ENCODE measurements at places on chromosomes 16 and 17.
A peak's percentile ranks its signal among the peaks of the same experiment; 100 is the strongest.

DNA sequence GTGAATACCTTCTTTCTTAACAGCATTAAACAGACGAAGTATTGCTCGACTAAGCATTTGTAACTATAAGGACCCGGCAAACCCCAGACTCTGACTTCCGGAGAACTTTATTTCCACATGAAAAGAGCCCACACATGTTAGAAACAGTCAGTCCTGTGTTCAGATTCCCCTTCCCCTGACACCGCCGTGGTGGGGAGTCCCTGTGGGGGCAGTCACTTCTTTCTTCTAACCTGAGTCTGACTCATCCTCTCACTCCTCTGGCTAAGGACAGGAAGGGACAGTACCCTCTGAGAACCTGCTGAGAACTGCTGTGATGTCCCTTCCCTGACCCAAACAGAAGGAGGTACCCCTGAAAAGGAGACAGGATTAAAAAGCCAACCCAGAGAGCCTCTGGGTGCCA lies 165.1 kb downstream of the XYLT1 start:
- peaks cover 59% of the 10 kb centered on the region for H3K4me1 ChIP-seq
- H3K27me3 ChIP-seq: no peaks in the 10 kb centered on the region
- peak overlapping the region; percentile 44 for H3K27ac ChIP-seq

GRCh38 chr17:75950855-75951554 lies 10.2 kb upstream of the FBF1 start:
- H3K4me1 ChIP-seq: peaks cover 13% of the 10 kb centered on the region
- no peak for DNase-seq
- H3K4me3 ChIP-seq: peak overlapping the region; percentile 40
- peak overlapping the region; percentile 83 for H3K27ac ChIP-seq

- H3K27me3 ChIP-seq: peaks cover 56% of the 10 kb centered on the region
- H3K36me3 ChIP-seq: no peaks in the 10 kb centered on the region
- DNase-seq: no peak
- peak overlapping the region; percentile 89 for H3K4me3 ChIP-seq
- peaks cover 27% of the 10 kb centered on the region for H3K4me1 ChIP-seq
Observed at GRCh38 chr17:62965174-62965685, 805 bp upstream of the TANC2 start.

DNA sequence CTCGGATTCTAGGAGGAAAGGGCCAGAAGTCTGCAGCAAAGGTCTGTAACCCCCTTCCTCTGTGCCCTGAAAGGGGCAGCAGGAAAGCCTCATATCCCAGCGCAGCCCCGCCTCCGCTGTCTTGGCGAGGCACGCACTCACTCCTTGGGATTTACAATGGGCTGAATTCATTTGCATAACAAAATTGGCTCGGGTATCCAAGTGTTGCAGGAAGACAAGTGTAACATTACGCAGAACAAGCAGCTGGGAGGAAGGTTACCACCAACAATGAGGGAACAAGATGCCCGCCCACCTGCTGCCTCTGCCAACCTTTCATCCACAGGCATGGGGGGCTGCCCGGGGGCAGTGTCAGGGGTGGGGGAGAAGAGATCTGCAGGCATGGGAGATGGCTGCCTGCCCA lies 130.4 kb downstream of the MRM1 start:
- no peaks in the 10 kb centered on the region for H3K36me3 ChIP-seq
- no peak for DNase-seq
- peaks cover 8% of the 10 kb centered on the region for H3K4me1 ChIP-seq

- no peaks in the 10 kb centered on the region for H3K36me3 ChIP-seq
- H3K4me1 ChIP-seq: no peaks in the 10 kb centered on the region
- H3K4me3 ChIP-seq: no peak overlapping the region
Observed at GRCh38 chr16:80065541-80065940, 465.0 kb upstream of the MAF start.

DNA sequence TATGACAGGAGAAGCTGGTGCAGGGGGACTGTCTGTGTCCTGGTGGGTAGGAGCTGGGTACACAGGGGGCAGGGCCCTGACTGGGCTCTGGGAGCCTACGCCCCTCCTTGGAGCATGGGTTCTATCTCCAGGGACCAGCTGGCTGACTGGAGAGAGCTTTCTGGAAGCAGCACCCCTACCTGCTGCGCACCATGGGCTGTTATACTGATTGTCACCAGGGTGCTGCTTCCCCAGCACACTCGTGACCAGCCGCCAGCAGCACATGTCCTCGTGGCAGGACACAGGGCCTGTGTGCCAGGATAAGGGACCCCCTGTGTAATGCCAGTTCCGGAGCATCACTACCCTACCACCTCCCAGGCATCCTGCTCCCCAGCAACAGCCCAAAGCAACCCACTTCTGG lies 106.0 kb downstream of the AMFR start:
- H3K27me3 ChIP-seq: no peaks in the 10 kb centered on the region
- H3K4me3 ChIP-seq: no peak overlapping the region
- no peak for DNase-seq
- H3K36me3 ChIP-seq: no peaks in the 10 kb centered on the region
- peaks cover 11% of the 10 kb centered on the region for H3K4me1 ChIP-seq

DNA sequence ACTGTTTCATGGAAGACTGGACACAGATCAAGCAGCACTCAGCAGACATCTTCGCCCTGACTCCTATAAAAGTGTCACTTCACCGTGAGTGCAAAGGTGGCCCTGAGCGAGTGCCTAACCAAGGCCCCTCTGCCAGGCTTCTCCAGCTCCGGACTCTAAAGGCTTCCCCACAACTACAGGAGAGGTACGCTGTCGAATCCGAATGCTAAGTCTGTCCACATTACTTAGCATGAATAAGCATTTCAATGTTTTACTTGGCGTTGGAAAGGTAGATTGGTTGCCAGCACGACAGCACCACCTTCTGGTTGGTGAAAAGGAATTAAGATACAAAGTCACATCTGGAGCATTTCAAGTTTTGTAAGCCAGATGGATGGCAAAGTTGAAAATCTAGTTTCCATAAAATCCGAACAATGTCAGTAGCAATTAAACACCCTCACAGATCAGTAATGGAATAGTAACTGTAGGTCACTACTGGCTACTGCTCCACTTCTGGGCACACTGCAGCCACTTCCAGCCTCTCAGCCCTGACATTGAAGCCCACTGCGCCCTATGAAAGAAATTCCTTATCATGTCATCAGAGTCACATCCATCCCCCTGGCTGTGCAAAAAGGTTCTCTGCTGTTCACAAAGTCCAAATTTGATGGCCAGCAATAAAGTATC lies 100.9 kb downstream of the PARN start:
- H3K27me3 ChIP-seq: no peaks in the 10 kb centered on the region
- peak; percentile 59 for DNase-seq
- no peak overlapping the region for H3K27ac ChIP-seq
- H3K36me3 ChIP-seq: peaks cover 9% of the 10 kb centered on the region
- no peak overlapping the region for H3K4me3 ChIP-seq
- H3K4me1 ChIP-seq: peaks cover 1% of the 10 kb centered on the region

DNA sequence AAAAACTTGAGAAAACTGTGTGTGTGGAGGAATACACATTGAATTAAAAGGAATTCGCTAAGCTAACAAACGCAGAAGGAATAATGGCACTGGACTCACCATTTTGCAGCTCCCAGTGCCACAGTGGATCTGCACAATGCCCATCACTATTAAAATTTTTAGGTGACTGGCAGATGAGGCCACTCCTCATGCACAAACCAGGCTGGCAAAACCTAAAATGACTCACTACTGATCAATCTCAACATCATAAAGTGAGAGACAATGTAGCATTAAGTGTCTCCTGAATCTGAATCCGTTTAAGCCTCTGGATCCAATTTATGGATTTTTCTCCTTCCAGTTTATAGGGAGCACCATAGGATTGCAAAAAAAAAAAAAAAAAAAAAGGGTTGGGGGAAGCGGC lies 20.6 kb downstream of the MYH10 start:
- H3K27ac ChIP-seq: no peak overlapping the region
- H3K27me3 ChIP-seq: peaks cover 11% of the 10 kb centered on the region
- H3K4me3 ChIP-seq: no peak overlapping the region

DNA sequence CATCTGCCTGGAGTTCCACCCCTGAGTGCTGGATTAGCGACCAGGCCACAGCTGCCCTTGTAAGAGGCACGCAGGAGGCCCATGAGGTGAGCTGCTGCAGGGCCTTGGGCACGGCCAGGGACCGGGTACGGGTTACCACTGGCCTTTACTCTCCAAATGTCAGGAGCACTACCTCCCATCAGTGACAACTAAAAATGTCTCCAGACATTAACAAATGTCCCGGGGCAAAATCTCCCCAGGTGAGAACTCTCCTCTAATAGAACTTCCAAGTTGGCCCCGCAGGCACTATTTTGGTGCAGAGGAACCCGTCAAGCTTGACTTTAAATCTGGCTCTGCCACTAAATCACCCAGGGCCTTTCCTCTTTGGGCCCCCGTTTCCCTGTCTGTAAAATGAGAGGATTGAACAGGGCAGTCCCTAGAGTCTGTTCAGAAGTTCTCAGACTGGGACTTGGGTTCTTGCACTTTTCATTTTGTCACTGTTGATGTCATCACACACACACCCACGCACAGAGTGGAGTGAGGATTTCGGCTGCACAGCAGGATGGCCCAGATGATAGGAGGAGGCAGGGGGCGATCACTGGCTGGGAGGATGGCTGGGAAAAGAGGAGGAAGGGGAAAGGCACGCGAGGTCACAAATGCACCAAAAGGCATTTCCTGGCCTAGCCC lies 24.5 kb upstream of the MAPT start:
- H3K4me3 ChIP-seq: no peak overlapping the region
- no peak for DNase-seq
- peaks cover 8% of the 10 kb centered on the region for H3K4me1 ChIP-seq

DNA sequence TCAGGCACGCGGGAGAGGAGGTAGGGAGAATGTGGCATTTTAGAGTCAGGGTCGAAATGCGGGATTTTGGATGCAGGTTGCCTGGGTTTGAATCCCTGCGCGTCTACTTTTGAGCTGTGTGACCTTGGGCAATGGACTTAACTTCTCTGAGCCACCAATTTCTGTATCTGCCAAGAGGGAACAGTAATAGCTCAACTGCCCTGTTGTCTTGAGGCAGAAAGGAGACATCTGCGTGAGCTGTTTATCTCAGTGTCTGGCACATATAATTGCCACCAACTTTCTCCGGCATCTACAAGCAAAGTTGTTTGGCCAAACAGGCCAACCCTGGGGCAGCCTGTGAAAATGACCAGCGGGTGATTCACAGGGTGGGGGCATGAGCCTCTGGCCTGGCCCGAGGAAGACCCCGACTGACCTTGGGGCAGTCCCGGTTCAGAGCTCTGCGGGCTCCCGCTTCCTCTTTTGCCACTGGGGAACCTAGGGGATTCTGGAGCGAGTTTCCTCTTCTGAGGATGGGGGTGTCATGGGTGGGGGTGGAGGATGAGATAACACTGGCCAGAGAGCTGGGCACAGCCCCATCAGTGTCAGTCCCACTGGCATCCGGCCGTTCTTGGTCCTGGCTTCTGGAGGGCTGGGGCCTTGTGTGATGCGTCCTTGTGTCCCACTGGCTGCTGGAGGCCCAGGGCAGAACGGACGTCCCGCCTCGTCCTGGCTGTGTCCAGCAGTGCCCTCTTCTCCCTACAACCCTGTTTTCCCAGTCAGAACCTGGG lies 1.3 kb downstream of the SNN start:
- peak overlapping the region; percentile 88 for H3K4me3 ChIP-seq
- peak overlapping the region; percentile 96 for H3K27ac ChIP-seq
- DNase-seq: no peak
- H3K36me3 ChIP-seq: peaks cover 1% of the 10 kb centered on the region
- H3K27me3 ChIP-seq: no peaks in the 10 kb centered on the region

GRCh38 chr17:50348522-50349242 lies 2.8 kb downstream of the XYLT2 start:
- peak; percentile 32 for DNase-seq
- H3K4me1 ChIP-seq: peaks cover 25% of the 10 kb centered on the region
- H3K27ac ChIP-seq: peak overlapping the region; percentile 74
- peaks cover 6% of the 10 kb centered on the region for H3K36me3 ChIP-seq
- H3K27me3 ChIP-seq: no peaks in the 10 kb centered on the region
- peak overlapping the region; percentile 89 for H3K4me3 ChIP-seq

Measured in activated naive CD8-positive, alpha-beta T cell treated with anti-CD3 and anti-CD28 coated beads, Interleukin-2, amount 10 ng/mL, durations not matched to agents 7 days and 5 days (primary cell).